Mesendoderm (in vitro differentiated cells): ENCODE measurements at places on chromosomes 11 and 22.

- peak; percentile 88 for DNase-seq
These were observed 42.0 kb downstream of the MS4A2 start for GRCh38 chr11:60130496-60130895.

GRCh38 chr22:28989912-28990311 is 71.7 kb downstream of the C22orf31 start:
- DNase-seq = no peak

GRCh38 chr22:27714068-27714467 is 87.5 kb downstream of the MN1 start:
- DNase-seq = no peak

DNA sequence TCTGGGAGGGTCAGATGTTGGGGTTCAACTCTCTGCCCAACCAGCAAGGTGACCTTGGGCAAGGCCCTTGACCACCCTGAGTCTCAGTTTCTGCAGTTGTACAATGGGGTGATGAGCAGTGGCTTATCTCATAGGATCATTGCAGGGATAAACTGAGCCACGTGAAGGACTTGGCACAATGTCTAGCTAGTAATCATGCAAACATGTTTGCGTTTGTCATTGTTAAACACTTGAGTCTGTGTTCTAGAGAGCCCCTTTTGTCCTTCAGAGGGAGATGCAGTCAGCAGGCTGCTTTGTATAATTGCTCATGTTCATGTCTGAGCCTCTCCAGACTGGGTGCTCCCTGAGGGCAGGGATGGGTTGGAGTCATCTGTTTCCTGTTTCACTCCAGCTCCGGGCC is 15.8 kb downstream of the CD82 start:
- DNase-seq = no peak

GRCh38 chr22:21009638-21010425 is 5.1 kb upstream of the P2RX6 start:
- DNase-seq = peak; percentile 68

GRCh38 chr11:93622043-93622442 is 39.4 kb upstream of the CEP295 start:
- peak; percentile 51 for DNase-seq

DNA sequence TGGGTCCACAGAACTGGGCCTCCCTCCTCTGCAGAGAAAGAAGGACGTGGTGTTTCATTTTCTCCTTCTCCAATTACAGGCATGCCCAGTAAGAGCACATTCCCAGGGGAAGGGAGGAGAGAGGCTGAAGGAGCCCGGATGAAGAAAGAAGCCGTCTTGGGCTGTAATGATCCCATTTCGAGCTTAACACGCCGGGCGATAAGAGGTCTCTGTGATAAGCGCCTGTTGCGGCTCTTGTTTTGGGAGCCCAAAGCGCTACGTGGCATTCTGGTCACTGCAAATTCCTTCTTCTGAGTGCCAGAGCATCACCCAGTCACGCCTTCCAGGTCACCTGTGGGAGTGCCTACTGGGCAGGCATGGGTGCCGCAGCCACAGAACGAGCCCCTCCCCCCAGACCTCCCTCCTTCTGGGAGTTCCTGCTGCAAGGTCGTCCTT is 57.5 kb downstream of the ANO1 start:
- DNase-seq = peak; percentile 72

- DNase-seq = no peak
These were observed 2.0 kb upstream of the NARS2 start for GRCh38 chr11:78576549-78577097.

DNA sequence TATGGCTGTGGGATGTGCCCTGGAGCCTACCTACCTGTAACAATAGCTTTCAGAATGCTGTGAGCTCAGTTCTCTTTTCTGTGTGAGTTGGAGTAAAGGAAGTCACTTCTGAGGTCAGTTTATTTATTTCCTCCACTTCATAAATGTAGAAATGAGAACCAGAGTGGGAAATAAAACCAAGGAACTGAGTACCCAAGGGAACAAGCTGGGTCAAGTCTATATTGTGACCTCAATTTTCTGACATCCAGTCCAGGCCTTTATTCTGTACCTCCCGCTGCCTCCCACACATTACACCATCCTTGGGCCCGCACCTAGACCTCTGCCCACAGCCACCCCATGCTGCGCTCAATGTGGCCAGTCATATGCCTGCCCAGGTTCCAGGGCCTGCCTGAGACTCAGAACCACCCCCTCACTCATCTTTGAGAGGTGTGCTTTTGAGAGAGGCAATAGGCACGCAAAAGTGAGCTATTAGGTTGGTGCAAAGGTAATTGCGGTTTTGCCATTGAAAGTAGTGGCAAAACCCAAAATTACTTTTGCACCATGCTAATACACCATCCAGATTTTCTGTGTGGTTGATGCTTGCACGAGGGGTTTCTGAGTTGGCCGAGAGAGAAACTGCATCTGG is 9.8 kb downstream of the MS4A6E start:
- no peak for DNase-seq

GRCh38 chr11:62879235-62879978 is 1.3 kb upstream of the SLC3A2 start:
- DNase-seq = no peak

- peak; percentile 62 for DNase-seq
These were observed 21.2 kb downstream of the PLAAT3 start for GRCh38 chr11:63592975-63593395.

DNA sequence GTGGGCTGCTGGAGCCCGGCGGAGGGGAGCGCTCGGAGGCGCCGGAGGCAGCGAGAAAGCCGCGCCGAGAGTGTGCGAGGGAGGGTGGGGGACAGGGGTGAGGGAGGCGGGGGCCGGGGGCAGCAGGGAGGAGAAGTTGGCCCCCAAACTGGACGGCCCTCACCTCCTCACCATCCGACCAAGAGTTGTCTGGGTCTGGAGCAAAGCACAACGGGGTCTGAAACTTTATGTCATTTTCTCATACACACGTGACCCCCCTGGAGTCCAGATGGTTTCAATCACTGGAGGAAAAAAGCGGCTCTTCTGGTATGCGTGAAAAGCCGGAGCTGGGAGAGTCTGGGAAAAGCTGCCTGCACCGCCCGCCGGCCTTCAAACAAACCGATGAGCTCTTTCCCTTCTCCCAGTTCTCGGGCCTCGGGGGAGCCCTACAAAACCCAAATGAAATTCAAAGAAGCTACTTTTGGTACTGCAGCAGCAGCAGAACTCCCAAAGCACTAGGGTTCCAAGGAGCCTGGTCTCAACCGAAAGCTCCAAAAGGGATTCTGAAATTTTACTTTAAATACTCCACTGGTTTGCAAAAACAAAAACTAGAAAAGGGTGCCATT is 39.7 kb upstream of the AKIP1 start:
- peak; percentile 90 for DNase-seq

DNA sequence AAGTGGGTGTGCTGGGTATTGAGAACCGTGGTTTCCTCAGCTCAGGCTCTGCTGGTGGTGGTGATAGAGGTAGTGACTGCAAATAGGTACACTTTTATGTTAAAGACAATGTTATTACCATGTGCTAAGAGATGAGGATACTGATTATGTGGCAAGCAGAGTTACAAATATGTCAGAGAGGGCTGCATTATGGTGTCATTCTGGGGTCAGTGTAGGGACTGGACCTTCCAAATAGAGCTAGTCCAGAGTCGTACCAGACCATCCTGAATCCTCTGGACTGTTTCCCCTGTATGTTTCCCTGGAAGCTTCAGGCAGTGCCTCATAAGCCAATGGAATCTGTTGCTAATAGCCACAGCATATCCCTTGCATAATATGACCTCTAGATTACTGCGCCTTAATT is at the start of gene DNAJB7:
TSS of gene DNAJB7 (minus strand) at position 101 of the 400 bp plus-strand sequence. CDS start 119 bp downstream, outside the sequence.
- DNase-seq = no peak

DNA sequence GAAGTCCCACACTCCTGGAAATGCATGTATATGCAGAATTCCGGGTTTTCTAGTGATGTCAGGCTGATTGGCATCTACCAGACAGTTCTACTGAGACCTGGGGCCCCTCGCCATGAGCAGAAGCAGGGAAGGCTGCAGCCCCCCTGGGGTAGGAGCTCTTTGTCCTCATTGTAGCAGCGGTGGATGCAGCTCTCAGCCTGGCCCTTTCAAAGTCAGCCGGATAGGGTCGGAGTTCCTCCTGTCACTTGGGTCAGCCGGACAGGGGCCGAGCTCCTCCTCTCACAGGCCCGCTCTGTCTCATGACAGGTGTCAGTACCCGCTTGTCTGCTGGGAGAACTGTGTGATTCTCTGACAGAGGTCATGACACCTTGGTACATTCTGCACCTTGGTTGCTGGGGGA is 30.0 kb downstream of the MRGPRD start:
- no peak for DNase-seq

GRCh38 chr11:11420899-11421285 is 67.8 kb upstream of the CSNK2A3 start:
- no peak for DNase-seq
